ENCODE measurements at places on chromosomes 3 and 15.

DNA sequence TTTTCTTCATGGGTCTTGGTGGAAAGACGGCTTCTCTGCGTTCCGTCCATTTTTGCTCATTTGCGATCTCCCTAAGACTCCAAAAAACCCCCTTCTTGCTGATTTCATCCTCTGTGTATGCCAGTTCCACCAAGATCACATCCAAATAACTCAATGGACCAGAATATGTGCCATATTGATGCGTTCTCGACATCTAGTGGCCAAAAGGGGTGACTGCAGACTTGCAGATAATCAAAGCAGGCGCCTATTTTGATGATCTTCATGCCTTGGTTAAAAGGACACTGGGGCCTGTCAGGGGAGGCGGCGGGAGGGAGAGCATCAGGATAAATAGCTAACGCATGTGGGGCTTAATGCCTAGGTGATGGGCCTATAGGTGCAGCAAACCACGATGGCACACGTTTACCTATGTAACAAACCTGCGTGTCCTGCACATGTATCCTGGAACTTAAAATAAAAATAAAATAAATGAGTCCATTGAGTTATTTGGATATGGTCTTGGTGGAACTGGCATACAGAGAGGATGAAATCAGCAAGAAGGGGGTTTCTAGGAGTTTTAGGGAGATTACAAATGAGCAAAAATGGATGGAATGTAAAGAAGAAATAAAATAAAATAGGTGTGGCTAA, 104.2 kb upstream of the RAD18 start:
- H3K27me3 ChIP-seq = no peaks in the 10 kb centered on the region
- H3K36me3 ChIP-seq = no peaks in the 10 kb centered on the region
- no peak overlapping the region for H3K27ac ChIP-seq

DNA sequence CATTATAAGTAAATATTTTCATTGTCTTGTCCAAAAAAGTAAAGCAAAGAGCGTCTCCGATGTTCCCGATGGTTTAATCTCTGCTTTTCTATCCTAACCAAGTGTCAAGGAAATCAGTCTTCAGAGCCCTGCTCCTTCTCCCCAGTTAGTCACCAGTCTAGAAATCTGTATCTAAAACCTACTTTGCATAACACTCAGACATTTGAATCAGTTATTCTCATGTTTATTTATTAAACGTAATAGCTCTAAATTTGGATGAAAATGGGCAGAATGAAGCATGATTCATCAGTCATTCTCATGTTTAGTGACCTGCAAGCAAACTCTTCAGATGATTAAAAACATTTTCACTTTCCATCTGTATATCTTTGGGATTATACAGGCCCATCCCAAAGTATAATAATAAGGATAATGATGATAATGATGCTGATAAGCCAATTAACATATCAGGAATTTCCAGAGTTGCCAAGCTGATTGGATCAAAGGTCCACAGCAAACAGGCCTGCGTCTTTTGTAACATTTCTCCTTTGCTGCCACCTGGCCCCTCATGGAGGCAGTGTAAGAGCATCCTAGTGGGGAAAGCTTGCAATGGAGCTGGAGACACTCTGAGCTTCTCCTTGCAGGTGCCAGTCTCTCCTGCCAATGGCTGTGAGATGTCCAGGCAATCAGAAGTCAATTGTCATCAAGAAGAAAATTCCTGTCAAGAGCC, 273.9 kb downstream of the IGSF11 start:
- H3K27me3 ChIP-seq = no peaks in the 10 kb centered on the region
- H3K4me3 ChIP-seq = no peak overlapping the region
- no peaks in the 10 kb centered on the region for H3K4me1 ChIP-seq
- no peaks in the 10 kb centered on the region for H3K36me3 ChIP-seq

- H3K27ac ChIP-seq = no peak overlapping the region
- no peaks in the 10 kb centered on the region for H3K36me3 ChIP-seq
- no peak overlapping the region for H3K4me3 ChIP-seq
These were observed 719.9 kb downstream of the CADM2 start for GRCh38 chr3:85678713-85679112.

GRCh38 chr15:39539466-39539865, 41.4 kb upstream of the THBS1 start:
- no peaks in the 10 kb centered on the region for H3K36me3 ChIP-seq
- no peak overlapping the region for H3K27ac ChIP-seq
- H3K27me3 ChIP-seq = no peaks in the 10 kb centered on the region
- no peak for DNase-seq

DNA sequence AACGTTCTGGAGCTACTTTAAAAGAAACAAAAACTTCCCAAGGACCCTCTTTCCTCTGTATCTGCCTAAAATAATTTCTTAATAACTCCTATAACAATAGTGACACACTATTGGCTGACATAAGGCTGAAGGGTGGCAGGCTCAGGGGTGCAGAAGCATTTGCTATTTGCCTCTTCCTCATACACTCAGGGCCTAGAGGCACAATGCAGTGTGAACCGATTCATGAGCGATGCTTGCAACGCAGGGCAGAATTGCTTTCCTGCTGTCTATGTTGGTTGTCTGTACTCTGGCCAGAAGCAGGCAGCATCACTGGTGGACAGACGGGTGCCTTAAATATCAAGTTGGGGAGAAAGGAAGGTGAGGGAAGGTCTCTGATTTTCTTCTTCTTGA, 157.4 kb downstream of the AGBL1 start:
- H3K4me3 ChIP-seq = no peak overlapping the region
- no peak for DNase-seq
- peaks cover 6% of the 10 kb centered on the region for H3K4me1 ChIP-seq
- H3K36me3 ChIP-seq = no peaks in the 10 kb centered on the region

Measured in iPS DF 6.9 (cell line).